PC-3 (cell line): ENCODE measurements at places on chromosomes 16 and 17.

DNA sequence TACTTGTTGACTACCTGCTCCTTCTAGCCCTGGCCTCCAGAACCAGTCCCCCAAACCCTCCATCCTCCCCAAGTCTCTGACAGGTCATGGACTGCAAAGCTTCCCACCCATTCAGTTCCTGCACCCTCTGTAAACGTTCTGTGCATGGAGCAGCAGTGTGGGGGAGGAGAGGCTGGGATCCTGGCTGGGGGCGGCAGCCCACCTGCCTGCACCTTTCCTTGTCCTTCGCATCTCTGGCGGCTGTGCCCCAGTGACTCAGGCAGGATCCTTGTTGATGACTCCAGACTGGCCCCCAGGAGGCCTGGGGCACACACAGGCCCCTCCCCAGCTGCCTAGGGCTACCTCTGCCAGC lies 1.6 kb upstream of the PKMYT1 start:
- DNase-seq = no peak

GRCh38 chr17:68346448-68346847 lies 55.2 kb downstream of the ARSG start:
- DNase-seq = no peak

DNA sequence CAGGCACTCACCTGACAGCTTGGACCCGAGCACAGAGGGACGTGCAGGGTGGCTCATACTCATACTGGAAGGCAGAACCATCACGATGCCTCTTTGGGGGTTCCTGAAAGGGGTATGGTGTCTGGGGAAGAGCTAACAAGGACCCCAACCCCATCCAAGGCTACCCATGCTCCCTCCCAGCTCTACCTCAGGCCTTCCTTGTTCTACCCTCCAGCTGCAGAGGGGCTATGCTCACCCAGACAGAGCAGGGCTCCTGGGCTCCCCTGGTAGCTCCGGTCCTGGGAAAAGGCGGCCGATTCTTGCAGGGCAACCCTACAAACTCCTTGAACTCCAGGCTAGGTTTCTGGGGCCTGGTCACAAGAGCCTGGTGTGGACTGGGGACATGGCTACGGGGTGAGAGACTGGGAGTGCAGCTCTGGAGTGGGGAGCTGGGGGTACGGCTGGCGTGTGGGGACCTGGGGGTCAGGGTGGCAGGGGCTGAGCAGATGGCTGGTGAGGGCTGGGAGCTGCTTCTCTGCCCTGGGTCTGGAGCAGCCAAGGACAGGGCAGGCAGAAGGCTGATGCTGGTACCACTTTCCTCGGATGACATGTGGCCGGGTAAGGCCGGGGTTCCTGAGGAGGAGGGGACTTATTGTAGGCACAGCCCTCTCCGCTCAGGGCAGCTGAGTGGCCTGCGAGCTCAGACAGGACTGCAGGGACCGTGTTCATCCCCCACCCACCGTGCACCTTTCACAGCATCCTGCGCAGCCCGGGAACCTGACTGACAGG lies 2.1 kb downstream of the ACD start:
- no peak for DNase-seq

- peak; percentile 54 for DNase-seq
These were observed 155.6 kb upstream of the PLCG2 start for GRCh38 chr16:81623365-81624102.

GRCh38 chr17:68780596-68780995 lies 174.6 kb downstream of the ABCA8 start:
- DNase-seq = no peak
